Temporal lobe (tissue), 4 donors: ENCODE measurements at places on chromosomes 16 and 17. TPM values are rescaled to one million over a fixed set of nuclear protein-coding genes. Genes with fewer than 3 reads are reported as not detected.

The TBC1D3E gene
- not detected for total RNA-seq

The ABCC11 gene
- total RNA-seq: 0.25 TPM

The PRSS33 gene
- total RNA-seq: 0.25 TPM

The OR1E2 gene
- not detected for total RNA-seq

The TMEM186 gene
- total RNA-seq: 7.4 TPM

The ABCC6 gene
- total RNA-seq: 0.74 TPM

The C16orf46 gene
- total RNA-seq: 3.7 TPM

The ADAD2 gene
- total RNA-seq: not detected

The SEZ6L2 gene
- total RNA-seq: 58.5 TPM

The PROCA1 gene
- total RNA-seq: 3.4 TPM

The TNS4 gene
- total RNA-seq: not detected

The TLK2 gene
- total RNA-seq: 48.2 TPM

The RGS11 gene
- total RNA-seq: 9.6 TPM

The RNF222 gene
- not detected for total RNA-seq

The KIF19 gene
- under 0.01 TPM for total RNA-seq

The DGKE gene
- total RNA-seq: 24.1 TPM

The CACNG3 gene
- total RNA-seq: 5.2 TPM

The GFAP gene
- total RNA-seq: 299 TPM

The RILP gene
- total RNA-seq: 2.2 TPM

The TELO2 gene
- 13.8 TPM for total RNA-seq

The OR2C1 gene
- 0.49 TPM for total RNA-seq

The CD300A gene
- 2.0 TPM for total RNA-seq

The ITGAD gene
- total RNA-seq: not detected

The SPATA32 gene
- total RNA-seq: not detected

The CSH1 gene
- total RNA-seq: not detected

The TEX14 gene
- total RNA-seq: 0.49 TPM

The NPIPA8 gene
- 7.6 TPM for total RNA-seq

The KRT25 gene
- total RNA-seq: 0.49 TPM

The ATXN1L gene
- 8.4 TPM for total RNA-seq

The CDH8 gene
- total RNA-seq: 41.6 TPM

The NPIPB13 gene
- total RNA-seq: 1.7 TPM

The NAE1 gene
- total RNA-seq: 80.4 TPM

The BCL6B gene
- total RNA-seq: 1.5 TPM

The PRCD gene
- total RNA-seq: 2.0 TPM

The ZDHHC1 gene
- 2.7 TPM for total RNA-seq

The RNF157 gene
- 23.1 TPM for total RNA-seq

The GRB7 gene
- 0.25 TPM for total RNA-seq

The CDK3 gene
- 3.0 TPM for total RNA-seq

The VTN gene
- 0.25 TPM for total RNA-seq

The TP53TG3C gene
- total RNA-seq: not detected

The TBC1D3L gene
- total RNA-seq: 3.9 TPM

The NHERF1 gene
- total RNA-seq: 6.9 TPM

The AFMID gene
- 18.2 TPM for total RNA-seq

The PHLPP2 gene
- total RNA-seq: 17.7 TPM

The FAM117A gene
- 0.98 TPM for total RNA-seq

The DHX58 gene
- 1.5 TPM for total RNA-seq
